ENCODE measurements at places on chromosomes 6 and 20. TPM values are rescaled to one million over a fixed set of nuclear protein-coding genes. Genes with fewer than 3 reads are reported as not detected.

CYP24A1 gene
- not detected for total RNA-seq

THBD gene
- total RNA-seq, result 2.1 TPM

TMEM14A gene
- 5.6 TPM for total RNA-seq

PAK5 gene
- total RNA-seq, result not detected

ABCC10 gene
- total RNA-seq, result 74.6 TPM

C6orf58 gene
- total RNA-seq, result not detected

SRXN1 gene
- 11.6 TPM for total RNA-seq

GSTA2 gene
- total RNA-seq, result not detected

CRISP1 gene
- not detected for total RNA-seq

SIRPB1 gene
- 5.3 TPM for total RNA-seq

CD93 gene
- 8.0 TPM for total RNA-seq

PGC gene
- total RNA-seq, result not detected

AAR2 gene
- 25.6 TPM for total RNA-seq

NKX2-4 gene
- total RNA-seq, result not detected

DUSP15 gene
- not detected for total RNA-seq

MCM3 gene
- 46.2 TPM for total RNA-seq

CLPSL1 gene
- not detected for total RNA-seq

RWDD2A gene
- total RNA-seq, result 1.1 TPM

GPSM3 gene
- total RNA-seq, result 240 TPM

KIAA1755 gene
- total RNA-seq, result not detected

SLC35D3 gene
- 0.28 TPM for total RNA-seq

APOBEC2 gene
- total RNA-seq, result not detected

RANBP9 gene
- 57.6 TPM for total RNA-seq

PLCB4 gene
- 0.05 TPM for total RNA-seq

CST5 gene
- total RNA-seq, result not detected

BPIFA1 gene
- total RNA-seq, result not detected

RBM24 gene
- not detected for total RNA-seq

MOXD1 gene
- not detected for total RNA-seq

BNIP5 gene
- not detected for total RNA-seq

MYO6 gene
- total RNA-seq, result 6.6 TPM

OLIG3 gene
- not detected for total RNA-seq

DACT2 gene
- not detected for total RNA-seq

SPINT3 gene
- total RNA-seq, result not detected

NOL4L gene
- 101 TPM for total RNA-seq

SYNDIG1 gene
- total RNA-seq, result not detected
